ENCODE measurements at places on chromosomes 6 and 20.

DNA sequence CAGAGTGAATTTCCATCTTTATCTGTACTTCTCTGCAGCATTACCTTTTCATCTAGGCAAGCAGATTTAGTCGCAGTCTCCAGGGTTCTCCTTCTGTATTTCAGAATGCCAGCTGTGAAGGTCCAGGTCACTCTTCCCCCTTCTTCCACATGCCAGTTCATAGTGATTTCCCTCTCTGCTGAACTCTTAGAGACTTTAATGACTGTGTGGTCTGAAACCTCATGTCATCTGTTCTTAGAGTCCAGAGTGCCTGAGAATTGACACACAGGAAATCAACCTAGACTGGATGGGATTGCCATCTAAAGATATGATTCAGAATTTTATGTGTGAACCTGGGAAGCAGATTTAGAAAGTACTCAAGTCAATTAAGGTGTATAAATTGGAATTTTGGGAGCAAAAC is 248.1 kb downstream of the TPBG start:
- DNase-seq = no peak

DNA sequence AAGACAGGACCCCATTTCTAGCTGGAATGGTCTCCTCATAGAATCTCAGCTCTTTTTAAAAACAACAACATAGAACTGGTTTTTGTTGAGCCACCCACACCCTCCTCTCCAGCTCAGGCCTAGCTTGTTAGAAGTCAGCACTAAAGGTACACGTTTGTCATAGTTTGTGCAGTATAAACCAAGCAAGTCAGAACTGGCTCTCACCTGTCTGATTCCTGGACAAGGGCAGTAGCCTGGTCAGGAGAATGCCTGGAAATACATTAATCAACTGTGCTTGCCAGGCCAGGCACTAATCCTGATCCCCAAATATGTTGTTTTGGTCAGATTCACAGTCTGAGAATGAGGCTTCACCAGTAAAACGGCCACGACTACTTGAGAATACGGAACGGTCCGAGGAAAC is 296.7 kb downstream of the ZFAND3 start:
- no peak for DNase-seq

DNA sequence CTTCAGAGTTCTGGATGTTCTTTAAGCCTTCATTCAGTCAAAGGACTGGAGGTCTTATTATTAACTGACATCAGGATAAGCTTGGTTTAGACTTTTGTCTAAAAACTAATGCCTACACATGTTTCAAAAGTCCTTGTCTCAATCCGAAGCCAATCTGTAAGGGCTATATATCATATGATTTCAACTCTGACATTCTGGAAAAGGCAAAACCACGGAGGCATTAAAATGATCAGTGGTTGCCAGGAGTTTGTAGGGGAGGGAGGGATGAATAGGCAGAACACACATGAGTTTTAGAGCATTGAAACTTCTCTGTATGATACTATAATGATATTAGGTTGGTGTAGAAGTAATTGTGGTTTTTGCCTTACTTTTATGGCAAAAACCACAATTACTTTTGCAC is 1285.8 kb upstream of the CITED2 start:
- DNase-seq = no peak

DNA sequence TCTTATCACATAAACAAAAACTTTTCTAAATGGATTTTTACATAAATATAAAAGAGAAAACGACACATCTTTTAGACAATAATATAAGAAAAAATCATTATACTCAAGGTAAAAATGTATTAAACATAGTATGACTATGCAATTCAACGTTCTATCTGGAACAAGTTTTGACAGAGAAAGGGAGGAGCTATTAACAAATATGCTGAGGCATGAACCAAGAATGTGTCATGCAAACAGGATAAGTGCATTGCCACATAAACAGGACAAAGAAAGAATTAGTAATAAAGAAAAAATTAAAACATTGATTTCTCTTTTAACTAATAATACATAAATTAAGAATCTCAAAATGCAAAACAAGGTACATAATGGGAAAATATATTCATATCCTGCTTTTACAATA is 1353.4 kb upstream of the GJE1 start:
- DNase-seq = no peak

DNA sequence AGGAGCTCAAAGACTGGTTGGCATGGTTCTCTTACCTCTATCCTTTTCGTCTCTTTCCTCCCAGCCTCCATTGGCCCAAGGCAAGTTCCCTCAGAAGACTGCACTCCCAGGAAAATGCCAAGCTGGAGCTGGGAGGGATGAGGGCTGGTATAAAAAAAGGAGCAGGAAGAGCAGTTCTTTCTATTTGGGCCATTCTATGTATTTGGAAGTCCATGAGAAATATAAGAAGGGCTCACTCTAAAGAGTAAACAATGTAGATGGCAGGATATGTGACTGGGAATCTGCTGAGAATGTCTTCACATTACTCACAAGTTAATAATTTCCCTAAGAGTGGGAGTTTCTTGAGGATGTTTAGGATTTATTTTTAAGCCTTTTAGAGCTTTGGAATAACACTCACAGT is 36.6 kb upstream of the ADTRP start:
- DNase-seq = no peak

GRCh38 chr6:156773935-156774852 is 3.0 kb upstream of the ARID1B start:
- no peak for DNase-seq

DNA sequence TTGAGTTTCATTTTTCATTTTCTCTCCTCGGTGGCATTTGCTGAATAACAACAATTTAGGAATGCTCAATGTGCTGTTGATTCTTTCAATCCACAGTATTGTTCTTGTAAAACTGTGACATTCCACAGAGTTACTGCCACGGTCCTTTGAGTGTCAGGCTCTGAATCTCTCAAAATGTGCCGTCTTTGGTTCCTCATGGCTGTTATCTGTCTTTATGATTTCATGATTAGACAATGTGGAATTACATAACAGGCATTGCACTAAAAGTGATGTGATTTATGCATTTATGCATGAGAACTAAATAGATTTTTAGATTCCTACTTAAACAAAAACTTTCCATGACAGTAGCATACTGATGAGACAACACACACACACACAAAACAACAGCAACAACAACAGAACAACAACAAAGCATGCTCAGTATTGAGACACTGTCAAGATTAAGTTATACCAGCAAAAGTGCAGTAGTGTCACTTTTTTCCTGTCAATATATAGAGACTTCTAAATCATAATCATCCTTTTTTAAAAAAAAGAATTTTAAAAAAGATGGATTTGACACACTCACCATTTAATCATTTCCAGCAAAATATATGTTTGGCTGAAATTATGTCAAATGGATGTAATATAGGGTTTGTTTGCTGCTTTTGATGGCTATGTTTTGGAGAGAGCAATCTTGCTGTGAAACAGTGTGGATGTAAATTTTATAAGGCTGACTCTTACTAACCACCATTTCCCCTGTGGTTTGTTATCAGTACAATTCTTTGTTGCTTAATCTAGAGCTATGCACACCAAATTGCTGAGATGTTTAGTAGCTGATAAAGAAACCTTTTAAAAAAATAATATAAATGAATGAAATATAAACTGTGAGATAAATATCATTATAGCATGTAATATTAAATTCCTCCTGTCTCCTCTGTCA is 88.1 kb downstream of the SNAP25 start:
- DNase-seq = no peak

DNA sequence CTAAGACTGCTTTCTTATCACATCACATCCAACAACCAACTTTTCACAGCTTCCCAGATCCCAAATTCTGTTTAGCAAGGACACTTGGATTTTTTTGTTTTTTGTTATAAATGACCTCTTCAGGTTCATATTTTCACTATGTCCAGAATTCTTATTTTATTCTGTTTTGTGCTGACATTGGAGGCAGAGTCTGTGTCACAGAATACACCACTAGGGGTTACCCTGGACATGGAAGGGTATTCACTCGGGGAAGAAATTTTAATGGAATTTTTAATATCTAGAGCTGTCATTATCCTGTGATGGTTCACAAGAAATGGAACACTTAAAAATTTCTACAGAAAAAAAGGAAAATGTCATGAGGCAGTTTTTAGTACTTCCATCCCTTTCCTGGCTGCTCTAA is 12.0 kb upstream of the SLC2A12 start:
- no peak for DNase-seq

GRCh38 chr6:53756396-53756795 is 38.4 kb upstream of the LRRC1 start:
- DNase-seq = no peak

Measured in activated CD8-positive, alpha-beta memory T cell treated with anti-CD3 and anti-CD28 coated beads, Interleukin-2, amount 50 U/mL, for 4 hours (primary cell).